ENCODE measurements at places on chromosomes 2 and 18.

- H3K27ac ChIP-seq: peak within 1 kb of the TSS; percentile 71
- peak within 1 kb of the TSS; percentile 81 for H3K4me3 ChIP-seq
- H3K36me3 ChIP-seq: no peaks in the 10 kb centered on the region
- DNase-seq: peak; percentile 73
- peaks cover 32% of the 10 kb centered on the region for H3K4me1 ChIP-seq
- H3K27me3 ChIP-seq: peaks cover 11% of the 10 kb centered on the region
These were observed at the start of gene BIN1 for GRCh38 chr2:127106991-127107621. BIN1 (minus strand) TSS chr2:127107154; CDS start chr2:127106943, 211 bp downstream.

DNA sequence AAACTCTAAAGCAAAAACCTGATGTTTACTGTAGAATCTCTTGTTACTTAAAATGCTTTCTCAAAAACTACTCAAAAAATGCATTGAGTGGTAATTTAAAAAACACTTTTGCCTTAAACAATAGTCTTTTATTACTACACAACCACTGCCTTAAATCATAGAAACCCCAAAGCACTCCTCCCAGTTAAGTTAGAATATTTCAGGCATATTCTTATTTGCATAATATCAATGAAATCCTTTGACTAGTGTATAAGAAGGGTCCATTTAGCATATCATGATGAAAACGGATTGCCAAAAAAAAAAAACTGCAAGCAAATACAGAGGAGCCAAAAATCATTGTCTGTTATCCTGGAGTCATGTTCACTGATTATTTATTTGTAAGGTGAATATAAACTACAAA, 119.2 kb downstream of the PTPRM start:
- H3K27ac ChIP-seq: no peak overlapping the region
- no peak for DNase-seq
- H3K36me3 ChIP-seq: no peaks in the 10 kb centered on the region

DNA sequence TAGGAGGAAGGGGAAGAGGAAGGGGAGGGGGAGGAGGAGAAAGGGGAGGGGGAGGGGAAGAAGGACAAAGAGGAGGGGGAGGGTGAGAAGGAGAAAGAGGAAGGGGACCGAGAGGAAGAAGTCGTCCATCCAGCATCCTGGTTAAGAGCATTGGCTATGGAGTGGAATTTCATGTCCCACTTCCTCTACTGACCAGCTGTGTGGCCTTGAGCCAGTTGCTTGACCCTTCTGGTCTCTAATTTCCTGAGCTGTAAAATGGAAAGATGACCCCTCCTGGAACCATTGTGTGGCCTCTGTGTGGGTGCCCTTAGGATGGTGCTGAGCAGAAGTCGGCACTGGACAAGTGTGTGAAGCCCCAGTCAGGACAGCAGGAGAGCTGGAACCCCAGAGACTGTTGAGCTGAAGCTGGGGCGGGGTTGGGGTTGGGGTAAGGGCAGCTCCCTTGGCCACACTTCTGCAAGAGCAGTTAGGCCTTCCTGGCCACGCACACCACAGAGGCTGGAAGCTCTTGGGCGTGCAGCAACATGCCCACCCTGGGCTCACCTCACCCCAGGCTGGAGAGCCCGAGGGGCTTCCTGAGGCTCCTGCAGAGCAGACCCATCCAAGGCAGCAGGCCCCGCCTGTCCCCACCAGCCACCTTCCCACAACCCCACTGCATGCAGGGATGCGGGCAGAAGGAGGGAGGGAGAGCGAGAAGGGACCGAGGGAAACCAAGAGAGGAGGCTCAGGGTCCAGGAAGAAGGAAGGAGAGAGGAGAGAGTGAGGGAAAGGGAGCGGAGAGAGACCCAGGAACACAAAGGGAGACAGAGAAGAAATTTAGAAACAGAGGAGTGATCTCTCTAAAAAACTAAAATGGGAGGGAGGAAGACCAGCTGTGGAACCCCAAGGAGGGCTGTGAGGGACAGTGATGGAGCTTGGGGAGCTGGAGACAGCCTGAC, 16.2 kb downstream of the ADRA2B start:
- H3K4me3 ChIP-seq: no peak overlapping the region
- peaks cover 4% of the 10 kb centered on the region for H3K4me1 ChIP-seq
- DNase-seq: no peak
- peaks cover 3% of the 10 kb centered on the region for H3K36me3 ChIP-seq

DNA sequence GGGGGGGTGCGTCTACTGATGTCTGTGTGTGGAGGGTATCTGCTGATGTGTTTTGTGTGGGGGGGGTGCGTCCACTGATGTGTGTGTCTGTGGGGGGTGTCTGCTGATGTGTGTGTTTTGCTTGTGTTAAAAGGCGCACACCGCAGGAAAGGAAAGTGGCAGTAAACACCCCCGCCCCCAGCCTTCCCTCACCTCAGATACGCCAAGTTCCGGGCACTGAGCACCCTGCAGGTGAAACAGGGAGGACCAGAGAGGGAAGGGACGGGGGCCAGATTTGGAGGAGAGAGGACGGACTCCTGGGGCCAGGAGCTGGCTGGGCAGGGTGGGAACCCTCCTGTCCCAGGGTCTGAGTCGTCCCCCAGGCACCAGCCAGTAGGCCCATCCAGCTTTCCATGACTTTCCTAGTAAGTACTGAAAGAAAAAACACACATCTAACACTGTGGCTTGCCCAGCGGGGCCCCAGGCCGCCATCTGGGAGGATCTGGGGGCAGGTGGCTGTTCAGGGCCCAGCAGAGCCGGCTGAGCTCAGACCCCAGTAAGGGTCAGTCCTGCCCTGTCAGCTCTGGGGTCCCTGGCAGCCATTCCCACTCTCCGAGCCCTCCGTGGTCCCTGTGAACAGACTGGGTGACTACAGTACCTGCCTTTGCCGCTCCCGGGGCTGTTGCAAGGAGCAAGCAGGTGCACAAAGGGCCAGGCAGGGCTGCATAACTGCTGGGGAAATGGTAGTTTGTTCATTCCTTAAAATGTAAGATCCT, 126.9 kb downstream of the NFATC1 start:
- no peaks in the 10 kb centered on the region for H3K36me3 ChIP-seq
- DNase-seq: no peak
- H3K4me3 ChIP-seq: no peak overlapping the region
- peaks cover 19% of the 10 kb centered on the region for H3K4me1 ChIP-seq

DNA sequence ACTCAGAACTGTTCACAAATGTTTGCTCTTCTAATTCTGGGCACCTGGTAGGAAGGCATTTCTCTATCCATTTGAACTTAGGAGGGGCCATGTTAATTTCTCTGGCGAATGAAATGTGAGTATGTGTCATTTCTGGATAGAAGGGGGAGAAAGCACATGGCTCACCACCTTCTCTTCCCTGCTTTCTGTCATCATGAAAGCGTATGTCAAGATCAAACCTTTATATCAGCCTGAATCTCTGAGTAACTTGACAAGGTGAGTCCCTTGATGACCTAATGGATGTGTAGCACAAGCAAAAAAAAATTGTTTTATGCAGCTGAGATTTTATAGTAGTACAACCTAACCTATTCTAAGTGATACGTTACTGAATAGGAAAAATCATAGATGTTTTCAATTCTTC, 12.1 kb upstream of the LCT start:
- H3K36me3 ChIP-seq: peaks cover 27% of the 10 kb centered on the region
- H3K27ac ChIP-seq: no peak overlapping the region
- peaks cover 8% of the 10 kb centered on the region for H3K4me1 ChIP-seq

- no peaks in the 10 kb centered on the region for H3K27me3 ChIP-seq
- peaks cover 69% of the 10 kb centered on the region for H3K4me1 ChIP-seq
- DNase-seq: no peak
- no peak overlapping the region for H3K4me3 ChIP-seq
- peak overlapping the region; percentile 1 for H3K27ac ChIP-seq
These were observed 25.6 kb downstream of the ARHGAP28 start for GRCh38 chr18:6755107-6755506.

GRCh38 chr18:35479911-35480586, 17.7 kb downstream of the INO80C start:
- H3K4me3 ChIP-seq: no peak overlapping the region
- H3K36me3 ChIP-seq: peaks cover 7% of the 10 kb centered on the region
- no peaks in the 10 kb centered on the region for H3K27me3 ChIP-seq
- H3K27ac ChIP-seq: no peak overlapping the region

- no peaks in the 10 kb centered on the region for H3K27me3 ChIP-seq
- peak overlapping the region; percentile 99 for H3K27ac ChIP-seq
- peaks cover 22% of the 10 kb centered on the region for H3K36me3 ChIP-seq
These were observed 1.4 kb downstream of the ATIC start for GRCh38 chr2:215313255-215313613.

GRCh38 chr18:42048158-42048557, 93.1 kb downstream of the PIK3C3 start:
- H3K4me3 ChIP-seq: no peak overlapping the region
- H3K4me1 ChIP-seq: peaks cover 16% of the 10 kb centered on the region
- no peaks in the 10 kb centered on the region for H3K27me3 ChIP-seq
- peaks cover 21% of the 10 kb centered on the region for H3K36me3 ChIP-seq
- DNase-seq: no peak

DNA sequence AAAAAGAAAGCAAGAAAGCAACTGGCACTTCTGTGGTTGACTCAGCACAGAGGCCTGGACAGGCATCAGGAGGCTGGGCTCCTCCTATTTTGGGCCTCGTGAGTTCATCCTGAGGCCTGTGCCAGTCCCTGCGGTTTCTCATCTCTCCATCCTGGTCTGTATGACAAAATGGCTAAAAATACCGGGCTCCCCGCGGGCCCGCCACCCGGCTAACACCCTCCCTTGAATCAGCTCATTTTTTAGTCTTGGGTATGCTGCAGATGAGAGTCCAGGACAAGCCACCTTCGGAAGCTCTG, 62.3 kb upstream of the YWHAQ start:
- DNase-seq: no peak
- H3K27me3 ChIP-seq: no peaks in the 10 kb centered on the region
- H3K36me3 ChIP-seq: no peaks in the 10 kb centered on the region
- peaks cover 2% of the 10 kb centered on the region for H3K4me1 ChIP-seq
